Activated T-cell treated with anti-CD3 and anti-CD28 coated beads for 1 hour (primary cell): ENCODE measurements at places on chromosomes 2 and 18.

- no peak for DNase-seq
Observed at GRCh38 chr2:98935777-98936352, at the start of gene CRACDL. Gene CRACDL, minus strand, starts transcription at chr2:98936225. Its CDS starts 89,425 bp downstream, at chr2:98846800.

GRCh38 chr18:73199151-73199550, 331.4 kb upstream of the NETO1 start:
- no peak for DNase-seq

GRCh38 chr18:10417664-10418063, 36.8 kb upstream of the APCDD1 start:
- no peak for DNase-seq

- no peak for DNase-seq
Observed at GRCh38 chr18:61589053-61589723, 256.0 kb downstream of the CDH20 start.

DNA sequence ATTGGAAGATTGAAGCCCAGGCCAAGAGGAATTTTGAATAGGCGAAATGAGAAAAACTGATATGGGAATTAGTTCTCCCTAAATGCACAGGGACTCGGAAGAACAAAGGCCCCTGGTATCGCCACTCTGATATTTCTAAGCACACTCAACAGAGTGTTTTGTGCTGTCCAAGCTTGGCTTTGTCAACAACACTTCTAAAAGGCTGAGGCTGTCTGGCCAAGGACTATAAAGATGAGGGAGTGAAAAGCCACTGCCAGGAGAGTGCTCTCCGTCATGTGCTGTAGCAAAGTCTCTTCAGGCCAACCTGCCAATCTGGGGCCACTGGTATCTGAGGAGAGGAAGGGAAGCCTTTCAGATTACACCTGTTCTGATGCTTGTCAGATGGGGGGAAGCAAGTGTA, 611.2 kb upstream of the PIK3C3 start:
- DNase-seq, result no peak

- DNase-seq, result no peak
Observed at GRCh38 chr2:226333388-226333787, 466.2 kb downstream of the IRS1 start.

- DNase-seq, result no peak
Observed at GRCh38 chr2:86323273-86324021, 14.0 kb downstream of the REEP1 start.
